Testis (tissue), 5 donors: ENCODE measurements at places on chromosomes 13 and 19. TPM values are rescaled to one million over a fixed set of nuclear protein-coding genes. Genes with fewer than 3 reads are reported as not detected.
A peak's percentile ranks its signal among the peaks of the same experiment; 100 is the strongest.

DNA sequence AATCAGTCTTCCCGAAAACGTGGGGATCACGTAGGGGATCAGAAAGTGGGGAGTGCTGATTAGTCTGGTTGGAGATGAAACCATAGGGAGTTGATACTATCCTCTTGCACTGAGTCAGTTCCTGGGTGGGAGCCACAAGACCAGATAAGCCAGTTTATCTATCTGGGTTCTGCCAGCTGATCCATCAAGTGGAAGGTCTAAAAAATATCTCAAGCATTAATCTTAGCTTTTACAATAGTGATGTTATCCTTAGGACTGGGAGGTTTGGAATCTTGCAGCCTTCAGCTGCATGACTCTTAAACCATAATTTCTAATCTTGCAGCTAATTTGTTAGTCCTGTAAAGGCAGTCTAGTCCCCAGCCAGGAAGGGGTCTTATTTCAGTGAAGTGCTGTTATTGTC lies 2474.2 kb downstream of the PCDH9 start:
- no peak overlapping the region for H3K4me3 ChIP-seq
- H3K27ac ChIP-seq, result no peak overlapping the region
- no peaks in the 10 kb centered on the region for H3K27me3 ChIP-seq
- no peaks in the 10 kb centered on the region for H3K4me1 ChIP-seq
- DNase-seq, result no peak

DNA sequence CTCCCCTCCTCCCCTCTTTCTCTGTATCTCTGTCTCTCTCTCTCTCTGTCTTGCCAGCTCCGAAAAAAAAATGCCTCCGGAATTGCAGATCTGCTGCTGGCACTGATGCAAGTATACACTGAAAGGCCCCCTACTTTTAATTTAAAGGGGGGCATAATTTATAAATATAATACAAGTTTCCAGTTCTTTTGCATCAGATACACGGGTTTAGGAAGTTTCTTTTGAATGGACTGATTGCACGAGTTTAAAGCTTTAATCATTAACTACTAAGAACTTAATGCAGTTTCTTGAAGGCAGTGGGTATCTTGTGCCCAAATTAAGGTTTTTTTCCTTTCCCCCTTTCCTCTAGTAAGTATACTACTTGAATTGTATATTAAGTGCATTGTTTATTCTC lies 1.4 kb downstream of the FGF9 start:
- no peak overlapping the region for H3K4me3 ChIP-seq
- peaks cover 19% of the 10 kb centered on the region for H3K4me1 ChIP-seq

- H3K4me1 ChIP-seq, result peaks cover 15% of the 10 kb centered on the region
- H3K4me3 ChIP-seq, result no peak overlapping the region
- no peak for DNase-seq
- no peaks in the 10 kb centered on the region for H3K36me3 ChIP-seq
- H3K27ac ChIP-seq, result no peak overlapping the region
- H3K27me3 ChIP-seq, result no peaks in the 10 kb centered on the region
Measured at GRCh38 chr13:110637747-110638146, 22.4 kb downstream of the NAXD start.

DNA sequence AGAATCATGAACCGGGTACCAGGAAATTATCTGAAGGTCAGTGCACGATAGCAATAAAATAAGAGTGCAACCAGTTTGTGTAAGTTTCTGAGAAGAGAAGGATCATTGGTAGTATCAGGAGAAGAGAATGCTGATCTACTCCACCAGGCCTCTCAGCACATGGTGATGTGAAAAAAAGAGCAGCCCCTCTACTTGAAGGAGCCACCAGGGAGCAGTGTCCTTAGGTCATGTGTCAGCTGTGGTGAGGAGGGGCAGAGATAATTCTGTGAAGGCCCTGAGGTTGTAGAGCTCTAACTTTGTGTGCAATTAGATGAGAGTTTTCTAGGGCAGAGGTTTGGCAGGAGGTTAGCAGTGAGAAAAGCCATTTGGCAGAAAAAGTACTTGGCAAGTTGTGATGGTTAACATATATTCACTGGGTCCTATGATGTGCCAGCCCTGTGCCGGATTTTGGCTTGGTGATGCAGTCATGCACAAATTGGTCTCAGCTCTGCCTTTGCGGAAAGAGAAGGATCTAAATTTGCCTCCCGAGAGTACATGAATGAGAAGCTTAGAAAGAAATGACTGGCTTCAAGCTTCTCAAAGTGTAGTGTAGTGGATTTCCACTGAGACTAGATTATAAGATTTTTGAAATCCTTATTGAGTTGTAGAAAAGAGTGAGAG lies 19.2 kb upstream of the ZC3H13 start:
- H3K4me1 ChIP-seq, result no peaks in the 10 kb centered on the region
- no peak for DNase-seq
- H3K4me3 ChIP-seq, result no peak overlapping the region
- H3K36me3 ChIP-seq, result no peaks in the 10 kb centered on the region

DNA sequence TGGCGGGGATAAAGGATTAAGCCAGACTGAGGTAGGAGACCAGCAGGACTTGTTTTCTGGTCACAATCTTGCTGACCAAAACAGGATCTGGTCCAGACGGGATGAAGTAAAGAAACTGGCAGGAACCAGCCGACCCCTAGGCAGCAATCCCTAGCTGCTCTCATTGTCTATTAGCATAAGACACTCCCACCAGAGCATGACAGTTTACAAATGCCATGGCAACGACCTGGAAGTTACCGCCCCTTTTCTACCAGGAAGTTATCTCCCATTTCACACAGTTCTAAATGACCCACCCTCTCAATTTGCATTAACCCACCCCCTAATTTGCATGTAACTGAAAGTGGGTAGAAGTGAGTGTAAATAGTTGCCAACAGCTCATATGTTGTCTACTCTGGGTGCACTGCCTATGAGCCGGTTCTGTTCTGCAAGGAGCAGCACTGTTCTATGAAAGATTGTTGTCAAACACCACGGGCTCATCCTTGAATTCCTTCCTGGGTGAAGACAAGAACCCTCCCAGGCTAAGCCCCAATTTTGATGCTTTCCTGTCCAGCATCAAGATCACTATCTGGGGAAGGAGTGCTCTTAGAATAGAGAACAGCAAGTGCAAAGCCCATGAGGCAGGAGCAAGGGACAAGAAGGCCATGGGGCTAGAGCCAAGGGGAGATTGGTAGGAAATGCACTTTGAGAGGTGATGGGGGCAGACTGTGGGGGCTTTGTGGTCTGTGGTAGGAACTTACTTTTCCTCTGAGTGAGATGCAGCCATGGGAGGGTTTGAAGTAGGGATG lies 13.9 kb upstream of the FBXO27 start:
- H3K36me3 ChIP-seq, result no peaks in the 10 kb centered on the region
- H3K4me3 ChIP-seq, result no peak overlapping the region
- DNase-seq, result peak; percentile 65
- no peaks in the 10 kb centered on the region for H3K4me1 ChIP-seq
- H3K27ac ChIP-seq, result no peak overlapping the region
- no peaks in the 10 kb centered on the region for H3K27me3 ChIP-seq

DNA sequence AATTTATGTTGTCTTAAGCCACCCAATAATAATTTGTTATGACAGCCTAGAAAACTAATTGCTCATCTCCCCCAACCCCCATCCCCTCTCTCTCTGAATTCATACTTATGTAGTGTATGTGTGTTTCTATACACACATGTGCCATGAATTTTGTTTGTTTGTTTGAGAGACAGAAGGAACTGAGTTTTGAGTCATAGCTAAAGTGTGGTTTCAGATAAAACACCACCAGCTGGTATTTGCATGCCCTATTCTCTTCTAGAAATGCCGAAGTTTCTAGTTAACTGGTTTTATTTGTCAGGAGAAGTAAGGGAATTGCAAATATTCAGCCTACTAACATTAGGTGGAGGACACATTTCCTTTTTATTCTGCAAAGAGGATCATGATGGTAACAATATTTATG lies 17.4 kb upstream of the LILRA2 start:
- no peak overlapping the region for H3K27ac ChIP-seq
- DNase-seq, result no peak
- no peaks in the 10 kb centered on the region for H3K36me3 ChIP-seq
- H3K4me3 ChIP-seq, result no peak overlapping the region

GRCh38 chr13:109369353-109370052 lies 416.9 kb downstream of the IRS2 start:
- H3K4me1 ChIP-seq, result no peaks in the 10 kb centered on the region
- H3K27ac ChIP-seq, result no peak overlapping the region
- no peak for DNase-seq
- no peaks in the 10 kb centered on the region for H3K36me3 ChIP-seq

The EHD2 gene
- 33.9 TPM for total RNA-seq

The KLK12 gene
- 0.47 TPM for total RNA-seq

The CACNG6 gene
- total RNA-seq, result 5.3 TPM

The TDRD12 gene
- 30.6 TPM for total RNA-seq

The SMARCA4 gene
- 188 TPM for total RNA-seq

The MCF2L gene
- 17.6 TPM for total RNA-seq

The AZU1 gene
- 5.8 TPM for total RNA-seq

The FAAP24 gene
- total RNA-seq, result 11.8 TPM
